Putamen (tissue), 1 donor: ENCODE measurements at places on chromosomes 7 and 10.

DNA sequence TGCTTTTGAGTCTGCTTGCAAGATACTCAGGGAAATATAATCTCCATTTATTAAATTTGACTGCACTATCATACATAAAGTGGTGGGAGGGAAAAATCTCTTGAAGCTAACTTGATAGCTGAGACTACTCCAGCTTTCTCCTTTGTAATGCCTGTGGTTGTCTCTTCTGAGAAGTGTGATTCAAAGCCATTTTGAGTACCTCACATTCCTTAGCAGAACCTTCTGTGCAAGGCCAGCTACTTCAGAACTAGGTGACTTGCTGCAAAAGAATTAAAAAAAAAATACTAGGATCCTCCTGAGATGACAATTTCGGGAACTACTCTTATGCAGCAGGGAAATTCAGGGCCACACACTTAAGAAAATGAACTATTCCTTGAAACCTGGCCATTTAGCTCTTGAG, 294.8 kb downstream of the MDFIC start:
- no peak for DNase-seq

DNA sequence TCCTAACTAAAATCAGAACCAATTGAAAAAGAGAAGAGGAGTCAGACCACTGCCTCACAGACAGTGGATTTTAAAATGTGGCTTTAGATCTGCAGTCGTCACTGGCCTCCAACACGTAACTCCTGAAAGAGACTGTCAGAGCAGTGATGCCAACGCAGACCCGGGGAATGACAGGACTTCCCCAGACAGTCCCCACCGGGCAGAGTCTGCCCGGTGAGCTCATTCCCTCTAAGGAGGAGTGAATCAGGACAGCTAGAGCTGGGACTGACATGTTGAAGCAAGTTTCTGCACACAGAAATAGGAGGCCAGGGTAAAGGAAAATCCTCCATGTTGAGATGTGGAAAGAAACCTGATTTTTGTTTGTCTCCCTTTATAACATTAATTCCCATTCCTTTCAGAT, 105.0 kb downstream of the TES start:
- DNase-seq: no peak

DNA sequence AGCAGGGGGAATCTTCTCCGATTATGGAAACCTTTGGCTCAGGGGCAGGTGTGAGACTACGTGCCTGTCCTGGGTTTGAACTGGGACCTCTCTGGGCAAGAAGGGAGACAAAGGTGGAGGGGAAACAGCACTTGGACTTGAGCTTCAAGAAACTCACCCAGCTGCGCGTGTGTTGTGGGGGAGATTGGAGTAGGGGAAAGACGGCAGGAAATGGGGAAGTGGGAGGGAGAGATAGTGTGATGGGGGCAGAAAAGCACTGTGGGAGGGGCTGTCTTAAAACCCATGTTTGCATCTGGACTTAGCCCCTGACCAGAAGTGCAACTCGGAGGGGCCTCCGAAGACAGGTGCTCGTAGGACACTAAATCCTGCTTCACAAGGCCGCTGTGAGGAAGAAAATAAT, 107.0 kb downstream of the HIP1 start:
- no peak for DNase-seq

GRCh38 chr10:22244001-22244400, 26.2 kb upstream of the EBLN1 start:
- no peak for DNase-seq

DNA sequence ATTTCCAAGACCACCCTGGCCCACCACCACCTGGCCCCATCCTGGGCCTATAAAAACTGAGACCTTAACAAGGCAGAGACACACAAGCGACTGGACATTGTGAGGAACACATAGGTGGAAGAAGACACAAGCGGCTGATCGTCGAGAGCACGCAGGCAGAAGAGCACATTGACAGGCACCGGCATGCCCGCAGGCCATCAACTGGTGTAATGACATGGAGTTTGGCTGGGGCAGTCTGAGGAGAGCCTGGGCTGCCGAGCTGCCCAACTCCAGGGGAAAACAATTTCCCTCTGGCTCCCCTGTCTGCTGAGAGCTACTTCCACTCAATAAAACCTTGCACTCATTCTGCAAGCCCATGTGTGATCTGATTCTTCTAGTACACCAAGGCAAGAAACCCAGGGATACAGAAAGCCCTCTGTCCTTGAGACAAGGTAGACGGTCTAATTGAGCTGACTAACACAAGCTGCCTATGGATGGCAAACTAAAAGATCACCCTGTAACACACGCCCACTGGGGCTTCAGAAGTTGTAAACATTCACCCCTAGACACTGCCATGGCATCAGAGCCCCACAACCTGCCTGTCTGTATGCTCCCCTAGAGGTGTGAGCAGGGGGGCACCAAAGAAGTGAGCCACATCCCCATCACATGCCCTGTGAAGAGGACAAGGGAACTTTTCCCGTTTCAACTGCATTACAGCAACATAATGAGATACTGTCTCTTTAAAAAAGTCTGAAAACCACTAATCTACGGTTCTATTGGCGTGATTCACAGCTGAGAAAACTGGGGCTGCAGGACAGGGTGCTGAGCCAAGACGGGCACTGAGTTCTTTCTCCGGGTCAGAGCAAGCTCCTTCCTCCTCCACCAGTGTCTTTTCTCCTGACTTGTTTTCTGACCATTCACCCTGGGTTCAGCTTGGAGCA, 18.5 kb upstream of the TNS3 start:
- DNase-seq: no peak

GRCh38 chr10:14276210-14276609, 54.5 kb downstream of the FRMD4A start:
- peak; percentile 43 for DNase-seq

DNA sequence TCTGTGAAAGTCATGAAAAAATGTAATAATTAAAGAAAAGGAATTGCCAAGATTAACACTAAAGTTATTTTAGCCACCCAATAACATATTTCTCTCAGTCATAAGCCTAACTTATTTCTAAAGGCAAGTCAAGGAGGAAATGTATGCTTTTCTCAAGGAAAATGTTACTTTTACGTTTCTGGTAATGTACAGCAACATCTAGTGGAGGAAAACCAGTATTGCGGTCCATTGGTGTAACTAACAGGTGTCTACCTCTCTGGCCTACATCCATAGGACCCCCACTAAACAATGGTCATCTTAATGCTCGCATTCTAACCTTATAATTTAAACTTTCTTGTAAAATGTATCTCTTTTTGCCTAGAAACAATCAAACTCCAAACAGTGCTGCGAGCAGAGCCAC, 437.5 kb downstream of the KIF20B start:
- no peak for DNase-seq

DNA sequence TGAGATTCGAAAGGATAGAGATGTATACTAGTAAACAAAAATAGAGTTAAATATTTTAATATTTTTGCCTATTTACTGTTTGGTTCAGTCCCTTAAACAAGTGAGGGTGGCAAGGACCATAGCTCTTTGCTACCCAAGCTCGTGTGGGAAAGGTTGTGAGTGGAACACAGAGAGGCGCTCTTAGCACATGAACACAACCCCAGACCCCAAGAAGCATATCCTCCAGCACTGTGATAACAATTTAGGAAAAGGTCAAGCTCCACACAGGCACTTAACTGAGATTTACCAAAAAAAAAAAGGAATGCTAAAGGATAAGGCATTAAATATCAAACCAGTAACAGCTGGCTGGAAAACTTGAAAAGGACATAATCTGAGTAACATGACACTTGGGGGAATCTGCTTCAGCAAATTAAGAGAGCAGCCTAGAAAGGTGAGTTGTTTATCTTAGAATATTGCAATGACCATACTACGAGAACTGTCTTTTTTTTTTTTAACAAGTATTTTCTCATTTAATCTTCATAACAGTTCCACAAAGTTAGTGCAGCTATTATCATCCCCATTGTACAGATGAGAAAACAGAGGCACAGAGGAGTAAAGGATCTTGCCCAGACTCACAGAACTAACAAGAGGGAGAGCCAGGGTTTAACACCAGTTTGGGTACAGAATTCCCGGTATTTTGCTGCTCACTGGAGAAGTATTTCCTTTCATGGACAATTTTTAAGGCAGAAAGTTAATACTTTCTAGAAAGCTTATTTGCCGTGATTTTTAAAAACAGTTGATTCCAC, 303.5 kb upstream of the AOAH start:
- no peak for DNase-seq

- no peak for DNase-seq
Measured at GRCh38 chr7:55144333-55145317, 125.8 kb downstream of the EGFR start.

GRCh38 chr7:159113056-159113455, 31.6 kb downstream of the VIPR2 start:
- no peak for DNase-seq

DNA sequence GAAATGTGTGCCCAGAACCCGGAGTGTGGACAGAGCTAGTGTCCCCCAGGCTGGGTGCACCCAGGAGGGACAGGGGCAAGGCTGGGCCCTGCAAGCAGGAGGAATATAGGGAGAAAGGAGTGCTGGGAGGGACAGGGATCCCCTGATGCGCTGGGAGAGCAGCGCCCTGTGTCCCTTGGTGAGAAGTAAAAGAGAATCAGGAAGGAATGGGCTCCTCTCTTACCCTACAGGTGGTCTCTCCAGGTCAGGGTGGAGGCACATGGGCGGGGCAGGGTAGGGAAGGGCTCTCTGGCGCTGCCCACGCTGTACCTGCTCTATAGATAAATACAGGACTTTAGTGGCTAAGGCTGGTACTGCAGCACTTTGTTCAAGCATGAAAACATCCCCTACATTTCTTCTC, 753.8 kb downstream of the GRID1 start:
- no peak for DNase-seq

- DNase-seq: no peak
Measured at GRCh38 chr10:12509794-12510100, 160.4 kb downstream of the CAMK1D start.

DNA sequence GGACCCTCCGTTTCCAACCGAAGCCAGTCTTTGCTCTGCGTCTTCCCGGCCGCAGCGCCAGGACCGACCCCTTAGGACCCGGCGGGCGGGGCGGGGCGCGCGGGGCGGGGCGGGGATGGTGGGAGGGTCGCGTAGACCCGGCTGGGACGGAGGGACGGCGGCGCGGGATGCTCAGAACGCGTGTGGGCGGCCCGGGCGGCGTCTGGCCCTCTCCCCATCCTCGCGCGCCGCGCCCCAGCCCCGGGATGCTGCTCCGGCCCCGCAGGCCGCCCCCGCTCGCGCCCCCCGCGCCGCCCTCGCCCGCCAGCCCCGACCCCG, at the start of gene UTF1:
Gene UTF1 (plus strand): TSS at position 174 of the 318 bp plus-strand sequence. CDS start 72 bp downstream, at position 246.
- DNase-seq: no peak

DNA sequence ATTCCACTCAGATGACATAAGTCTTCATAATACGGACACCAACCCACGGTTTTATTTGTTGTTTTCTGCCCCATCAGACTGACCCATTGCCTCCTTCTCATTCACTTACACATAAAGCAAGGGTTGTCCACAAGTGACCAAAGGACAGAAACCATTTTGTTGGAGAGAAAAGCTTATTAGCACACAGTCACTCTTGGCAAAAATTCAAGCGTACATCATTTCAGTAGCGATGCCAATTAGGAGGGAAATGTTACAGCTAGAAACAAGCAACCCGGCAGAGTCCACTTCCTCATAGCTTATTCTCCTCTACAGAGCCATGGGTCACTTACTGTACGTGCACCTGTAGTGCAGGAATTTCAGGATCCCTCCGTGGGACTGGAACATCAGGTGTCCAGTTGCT, 23.0 kb downstream of the ABLIM1 start:
- no peak for DNase-seq

- DNase-seq: no peak
Measured at GRCh38 chr10:99681553-99681952, 22.2 kb downstream of the ENTPD7 start.

DNA sequence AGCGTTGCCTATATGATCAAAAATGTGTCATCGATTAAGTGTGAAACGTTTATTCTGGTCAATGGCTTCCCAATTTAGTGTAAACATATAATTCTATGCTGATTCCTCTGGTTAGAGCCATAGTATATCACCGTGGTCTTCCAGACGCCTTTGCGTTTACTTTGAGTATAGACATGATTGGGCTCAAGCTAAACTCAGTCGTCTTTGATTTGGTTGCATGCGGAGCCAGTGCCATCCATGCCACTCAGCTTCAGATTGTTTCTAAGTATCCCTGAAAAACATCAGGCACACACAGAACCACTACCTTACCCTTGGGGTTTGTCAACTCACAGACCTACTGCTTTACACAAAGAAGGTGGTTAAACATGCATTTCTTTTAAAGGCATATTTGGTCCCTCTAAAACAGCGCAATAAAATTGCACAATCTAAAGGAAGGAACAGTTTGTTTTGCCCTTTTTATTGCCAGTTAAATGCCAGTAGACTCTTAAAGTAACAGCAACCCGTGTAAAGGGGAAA, 273.6 kb upstream of the KLF6 start:
- no peak for DNase-seq

- no peak for DNase-seq
Measured at GRCh38 chr7:96319439-96319838, 2.5 kb downstream of the SLC25A13 start.

GRCh38 chr10:45495438-45496152, 121.6 kb downstream of the ALOX5 start:
- no peak for DNase-seq

DNA sequence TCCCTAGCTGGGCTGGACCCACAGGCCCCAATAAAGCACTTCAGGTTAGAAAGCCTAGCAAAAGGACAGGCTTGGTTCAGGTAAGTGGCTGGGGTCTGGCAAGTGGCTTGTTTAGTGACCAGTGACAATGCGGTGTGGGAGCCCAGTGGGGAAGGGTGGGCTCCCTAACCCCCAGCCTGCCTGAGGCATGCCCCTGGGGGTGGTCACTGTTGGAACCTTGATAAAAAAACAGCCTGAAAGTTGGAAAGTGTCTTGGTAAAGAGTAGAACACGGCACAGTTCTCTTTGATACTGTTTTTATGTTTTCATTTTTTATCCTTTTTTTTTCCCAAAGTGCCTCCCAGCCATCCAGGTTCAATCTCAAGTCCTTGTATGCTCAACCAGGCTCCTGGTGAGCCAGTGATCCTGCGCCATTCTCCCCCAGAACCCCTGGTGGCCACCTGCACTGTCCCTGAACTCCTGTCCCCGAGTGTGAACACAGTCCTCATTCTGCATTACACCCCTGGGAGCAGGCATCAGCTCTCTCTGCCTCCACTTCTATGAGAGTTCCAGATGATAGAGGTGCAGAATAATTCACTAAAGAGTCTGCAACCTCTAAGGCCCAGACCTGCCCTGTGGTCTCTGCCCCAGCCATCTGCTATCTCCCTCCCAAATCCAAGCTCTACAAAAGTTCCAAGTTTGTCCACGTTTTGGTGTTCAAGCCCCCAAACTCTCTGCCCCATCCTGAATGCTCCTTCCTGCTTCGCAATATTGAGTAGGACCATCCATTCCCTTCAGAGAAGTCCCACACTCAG, 15.0 kb upstream of the CXCL12 start:
- DNase-seq: no peak

- no peak for DNase-seq
Measured at GRCh38 chr7:136179851-136180721, 202.9 kb upstream of the MTPN start.

GRCh38 chr7:147915781-147916180, 674.8 kb upstream of the C7orf33 start:
- DNase-seq: no peak
